ENCODE measurements at places on chromosomes 12 and 14. TPM values are rescaled to one million over a fixed set of nuclear protein-coding genes. Genes with fewer than 3 reads are reported as not detected.

C1QL4 gene
- 0.06 TPM for total RNA-seq

ADGRD1 gene
- total RNA-seq: 1.4 TPM

SLC8A3 gene
- total RNA-seq: not detected

KCNJ8 gene
- 1.2 TPM for total RNA-seq

IAPP gene
- not detected for total RNA-seq

LRRC10 gene
- total RNA-seq: not detected

P3H3 gene
- 90.6 TPM for total RNA-seq

ISM2 gene
- not detected for total RNA-seq

EIF2S3B gene
- total RNA-seq: 0.93 TPM

CLEC7A gene
- not detected for total RNA-seq

Data from aortic smooth muscle cell (primary cell).